Effector memory CD4-positive, alpha-beta T cell (primary cell): ENCODE measurements at places on chromosomes 16 and 17.

DNA sequence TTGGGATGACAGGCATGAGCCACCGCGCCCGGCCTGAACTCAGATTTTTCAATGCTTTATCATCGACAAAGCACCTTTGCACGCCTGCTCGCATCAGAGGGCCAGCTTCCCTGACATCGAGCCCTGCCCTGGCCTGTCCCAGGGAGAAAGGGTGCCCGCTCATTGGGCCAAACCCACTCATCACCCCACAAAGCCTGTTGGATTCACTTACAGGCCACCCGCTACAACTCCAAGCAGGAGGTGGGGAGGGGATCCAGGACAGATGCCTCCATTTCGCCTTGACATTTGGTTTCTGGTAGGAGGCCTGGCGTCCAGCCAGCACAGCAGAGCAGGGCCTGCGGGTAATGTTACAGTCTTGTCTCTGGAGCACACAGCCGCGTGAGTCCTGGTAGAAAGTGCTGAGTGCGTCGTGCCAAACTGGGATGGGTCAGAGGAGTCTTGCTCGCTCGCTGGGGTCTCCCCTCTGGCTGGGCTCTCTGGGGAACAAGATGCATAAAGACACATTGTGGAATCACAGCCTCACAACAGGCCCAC, 19.8 kb downstream of the SMTNL2 start:
- no peak for DNase-seq

DNA sequence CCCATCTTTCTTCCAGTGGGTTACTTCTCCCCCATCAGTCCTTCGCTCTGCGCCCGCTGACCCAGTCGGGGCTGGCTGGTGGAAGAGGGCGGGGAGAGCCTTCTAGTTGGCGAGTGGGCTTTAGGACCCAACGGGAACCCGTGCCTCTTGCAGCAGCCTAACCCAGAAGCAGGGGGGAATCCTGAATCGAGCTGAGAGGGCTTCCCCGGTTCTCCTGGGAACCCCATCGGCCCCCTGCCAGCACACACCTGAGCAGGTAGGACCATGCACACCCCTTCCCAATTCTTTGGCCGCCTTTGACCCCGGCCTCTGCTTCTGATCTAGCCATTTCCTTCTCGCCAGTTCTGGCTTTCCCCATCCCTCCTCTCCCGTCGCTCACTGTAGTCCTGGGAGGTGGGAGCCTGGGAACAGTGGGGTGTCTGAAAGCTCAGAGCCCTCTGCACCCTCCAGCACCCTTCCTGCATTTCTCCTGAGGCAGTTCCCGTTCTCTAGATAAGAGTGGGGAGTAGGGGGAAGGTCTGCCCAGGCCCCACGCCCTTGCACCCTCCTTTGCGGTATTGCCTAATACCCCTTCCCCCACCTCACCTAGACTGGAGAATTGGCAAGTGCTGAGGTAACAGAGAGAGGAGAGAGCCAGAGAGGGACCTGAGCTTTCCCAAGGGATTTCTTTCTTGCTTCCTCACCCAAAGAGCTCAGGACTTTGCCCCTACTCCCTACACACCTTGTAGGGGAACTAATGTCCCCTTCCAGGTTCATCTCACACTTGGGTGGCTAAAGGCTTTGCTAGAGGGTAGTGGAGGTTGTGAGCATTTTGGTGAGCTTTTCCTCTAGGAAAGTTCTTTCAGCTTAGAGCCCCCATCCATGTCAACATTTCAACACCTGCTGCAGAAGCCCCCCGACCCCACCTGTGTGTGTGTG, at the start of gene RARA:
Gene RARA, plus strand, starts transcription at position 150 of the 918 bp plus-strand sequence. CDS start 22,039 bp downstream, outside the sequence.
- no peak for DNase-seq

GRCh38 chr17:40430272-40431230, 12.7 kb upstream of the IGFBP4 start:
- DNase-seq: no peak

- no peak for DNase-seq
Measured at GRCh38 chr16:12682432-12683165, 121.1 kb downstream of the CPPED1 start.

- no peak for DNase-seq
Measured at GRCh38 chr17:35213412-35213940, 19.3 kb upstream of the SLC35G3 start.

GRCh38 chr16:68529608-68529930, 9.5 kb upstream of the ZFP90 start:
- DNase-seq: no peak

- no peak for DNase-seq
Measured at GRCh38 chr16:63856537-63856936, 1265.3 kb downstream of the CDH11 start.

- no peak for DNase-seq
Measured at GRCh38 chr16:57661936-57662906, 5.9 kb upstream of the ADGRG3 start.

DNA sequence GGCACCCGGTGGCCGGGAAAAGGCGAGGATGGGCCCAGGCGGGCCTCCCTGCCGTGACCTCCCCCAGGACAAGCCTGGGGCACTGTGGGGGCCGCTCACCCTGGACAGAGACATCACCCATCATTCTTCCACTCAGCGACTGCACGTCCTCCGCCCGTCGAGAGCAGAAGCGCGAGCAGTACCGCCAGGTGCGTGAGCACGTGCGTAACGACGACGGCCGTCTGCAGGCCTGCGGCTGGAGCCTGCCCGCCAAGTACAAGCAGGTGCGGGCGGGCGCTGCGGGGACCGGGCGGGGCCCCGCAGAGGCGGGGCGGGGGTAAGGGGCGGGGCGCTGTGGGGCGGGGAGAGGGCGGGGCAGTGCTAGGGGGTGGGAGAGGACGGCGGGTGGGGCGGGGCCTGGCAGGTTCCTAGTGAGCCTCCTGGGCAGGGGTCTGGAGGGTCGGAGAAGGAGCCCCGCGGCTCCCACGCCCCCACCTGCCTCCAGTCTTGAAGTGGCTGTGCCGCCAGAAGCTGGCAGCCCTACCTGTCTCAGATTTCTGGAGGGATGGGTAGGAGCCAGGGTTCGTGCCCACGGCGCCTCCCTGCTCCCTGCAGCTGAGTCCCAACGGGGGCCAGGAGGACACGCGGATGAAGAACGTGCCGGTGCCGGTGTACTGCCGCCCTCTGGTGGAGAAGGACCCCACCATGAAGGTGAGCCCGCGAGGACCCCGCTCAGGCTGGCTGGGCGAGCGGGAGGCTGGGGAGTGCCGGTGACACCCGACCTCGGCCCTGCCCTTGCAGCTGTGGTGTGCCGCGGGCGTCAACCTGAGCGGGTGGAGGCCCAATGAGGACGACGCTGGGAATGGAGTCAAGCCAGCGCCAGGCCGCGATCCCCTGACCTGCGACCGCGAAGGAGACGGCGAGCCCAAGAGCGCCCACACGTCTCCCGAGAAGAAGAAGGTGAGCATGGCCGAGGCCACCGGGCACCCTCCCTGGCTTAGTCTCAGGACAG, 7.5 kb downstream of the NME3 start:
- DNase-seq: no peak

GRCh38 chr17:46136820-46137219, 56.4 kb downstream of the KANSL1 start:
- DNase-seq: no peak

DNA sequence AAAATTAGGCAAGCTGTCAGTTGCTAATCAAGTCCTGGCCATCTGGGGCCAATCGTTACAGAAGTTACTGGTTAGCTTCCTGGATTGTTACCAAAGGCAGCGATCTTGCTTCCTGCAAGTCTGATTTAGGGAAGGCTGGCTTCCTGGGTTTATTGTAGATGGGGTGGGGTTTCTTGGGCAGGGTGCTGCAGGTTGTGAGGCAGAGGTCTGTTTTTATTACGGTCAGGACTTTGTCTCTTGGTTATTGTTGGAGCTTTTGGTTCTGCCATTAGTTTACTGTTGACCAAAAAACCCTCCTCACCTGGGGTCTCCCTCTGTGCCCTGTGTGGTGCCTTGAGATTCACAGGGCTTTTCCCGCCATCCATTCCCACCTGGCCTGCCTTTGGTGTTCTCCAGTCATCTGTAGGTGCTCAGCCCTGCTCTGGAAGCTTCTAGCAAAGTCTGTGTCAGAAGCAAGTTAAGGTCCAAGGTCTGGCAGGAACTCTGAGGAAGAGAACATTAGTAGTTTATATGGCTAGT, 36.9 kb downstream of the SLC47A1 start:
- DNase-seq: no peak

GRCh38 chr17:40113907-40114245, 7.9 kb upstream of the MSL1 start:
- DNase-seq: no peak

- no peak for DNase-seq
Measured at GRCh38 chr16:65285128-65286048, 163.5 kb upstream of the CDH11 start.

DNA sequence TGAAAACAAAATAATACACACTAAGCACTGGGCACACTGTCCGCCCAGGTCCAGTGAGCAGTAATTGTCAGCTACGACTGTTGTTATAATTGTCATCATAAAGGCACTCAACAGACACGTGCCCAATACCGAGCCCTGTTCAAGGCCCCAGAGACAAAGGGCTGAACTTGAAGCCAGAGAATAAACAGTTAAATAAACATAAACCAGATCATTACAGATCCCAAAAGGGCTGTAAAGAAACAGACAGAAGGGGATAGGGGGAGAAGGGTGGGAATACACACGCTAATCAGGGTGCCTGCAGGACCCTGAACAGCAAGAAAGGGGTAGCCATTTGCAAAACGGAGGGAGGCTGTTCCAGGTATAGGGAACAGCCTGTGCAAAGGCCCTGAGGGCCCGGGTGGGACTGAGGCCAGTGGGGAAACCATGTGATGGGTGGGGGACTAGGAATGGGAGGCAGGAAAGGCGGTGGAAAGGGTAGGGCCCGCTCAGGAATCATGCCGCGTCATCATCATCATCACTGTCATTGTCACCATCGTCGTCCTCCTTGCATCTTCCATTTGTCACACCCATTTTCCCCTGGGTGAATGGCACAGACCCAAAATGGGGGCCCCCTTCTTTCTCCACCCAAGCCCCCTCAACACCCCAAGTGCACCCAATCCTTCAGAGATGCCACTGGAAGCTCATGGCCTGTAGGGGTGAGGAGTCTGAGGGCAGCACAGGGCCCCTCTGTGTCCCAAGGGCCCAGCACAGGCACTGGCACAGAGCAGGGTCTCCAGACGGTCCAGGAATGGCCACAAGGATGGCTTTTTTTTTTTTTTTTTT, 6.3 kb downstream of the CARHSP1 start:
- no peak for DNase-seq

DNA sequence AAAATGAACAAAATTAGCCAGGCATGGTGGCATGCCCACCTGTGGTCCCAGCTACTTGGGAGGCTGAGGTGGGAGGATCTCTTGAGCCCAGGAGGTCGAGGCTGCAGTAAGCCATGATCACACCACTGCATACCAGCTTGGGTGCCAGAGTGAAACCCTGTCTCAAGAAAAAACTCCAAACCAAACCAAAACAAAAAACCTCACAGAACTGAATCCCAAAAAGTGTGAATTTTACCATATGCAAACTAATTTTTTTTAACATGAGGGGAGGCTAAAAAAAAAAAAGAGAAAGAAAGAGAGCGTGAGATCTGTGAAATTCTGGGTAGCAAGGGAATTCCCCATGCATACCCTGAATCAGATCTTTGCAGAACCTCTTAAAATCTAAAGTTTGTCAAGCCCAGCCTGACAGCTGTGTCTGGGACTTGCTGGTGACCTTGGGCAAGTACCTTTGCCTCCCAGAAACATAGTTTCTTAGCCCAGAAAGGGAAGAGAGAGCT, 17.1 kb upstream of the CDH1 start:
- no peak for DNase-seq

- no peak for DNase-seq
Measured at GRCh38 chr16:57318240-57318970, 33.9 kb upstream of the PLLP start.
